ENCODE measurements at places on chromosomes 4 and X.

DNA sequence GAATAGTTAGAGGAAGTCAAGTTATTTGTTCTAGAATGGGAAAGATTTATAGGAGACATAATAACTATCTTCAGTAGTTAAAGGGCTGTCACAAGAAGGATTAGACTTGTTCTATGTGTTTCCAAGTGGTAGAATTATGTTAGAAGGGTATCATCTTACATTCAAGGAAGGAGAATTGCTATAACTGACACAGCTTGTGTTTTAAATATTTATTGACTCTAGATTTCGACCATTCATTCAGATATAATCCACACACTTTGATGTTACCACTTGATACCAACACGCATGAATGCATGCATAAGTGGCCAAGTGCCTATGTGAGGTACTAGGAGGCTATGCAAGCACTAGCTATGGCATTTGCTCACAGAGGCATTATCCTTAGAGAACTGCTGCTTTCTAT, 122.7 kb downstream of the CCNB3 start:
- DNase-seq: no peak

DNA sequence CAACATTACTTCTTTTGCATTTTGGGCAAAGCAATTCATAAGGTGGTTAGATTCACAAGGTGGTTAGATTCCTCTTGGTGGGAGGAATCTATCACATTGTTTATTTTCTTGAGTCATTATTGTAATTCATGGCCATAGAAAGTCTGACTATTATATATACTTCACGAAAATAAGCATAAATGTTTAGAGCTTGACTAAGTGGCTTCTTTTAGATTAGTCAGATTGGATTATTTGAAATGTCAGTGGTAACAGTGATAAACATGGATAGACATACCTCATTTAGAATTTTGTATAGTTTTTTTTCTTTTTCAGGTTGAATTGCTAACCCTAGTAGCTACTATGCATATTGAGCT, 24.9 kb upstream of the DYNLT3 start:
- DNase-seq: no peak

DNA sequence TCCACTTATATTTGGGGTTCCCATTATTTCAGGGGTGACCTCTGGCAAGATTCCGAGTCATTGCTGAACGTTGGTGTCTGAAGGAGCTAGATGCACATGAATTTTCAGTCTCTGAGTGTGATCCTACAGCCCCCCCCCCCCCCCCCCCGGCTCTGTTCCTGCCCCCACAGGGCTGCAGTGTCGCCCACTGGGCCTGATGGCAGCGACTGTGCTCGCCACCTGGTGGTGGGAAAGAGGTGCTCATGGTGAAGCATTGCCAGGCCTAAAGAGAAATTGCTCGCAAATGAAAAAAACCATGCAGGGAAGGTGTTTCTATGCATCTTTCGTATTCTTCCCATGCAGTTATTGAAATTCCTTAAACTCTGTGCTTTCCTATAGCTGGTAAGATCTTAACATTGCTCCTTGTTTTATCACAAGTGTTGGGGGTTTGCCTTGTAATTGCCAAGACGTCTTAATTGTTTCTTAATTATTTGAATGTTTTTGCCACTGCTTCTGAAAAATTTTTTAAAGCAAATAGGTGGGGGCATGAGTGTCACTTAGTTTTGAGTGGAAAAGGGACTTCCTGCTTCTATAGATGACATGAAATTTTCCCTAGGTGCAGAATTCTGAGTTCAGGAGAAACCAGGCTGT, 63.2 kb downstream of the CLDN22 start:
- DNase-seq: peak; percentile 38

GRCh38 chr4:153824501-153824900, 35.6 kb upstream of the SFRP2 start:
- DNase-seq: no peak

GRCh38 chr4:152734015-152734698, 45.4 kb downstream of the TIGD4 start:
- no peak for DNase-seq

GRCh38 chrX:111040377-111041017, 55.5 kb upstream of the PAK3 start:
- no peak for DNase-seq

GRCh38 chr4:93814722-93815121, 13.8 kb upstream of the ATOH1 start:
- no peak for DNase-seq

DNA sequence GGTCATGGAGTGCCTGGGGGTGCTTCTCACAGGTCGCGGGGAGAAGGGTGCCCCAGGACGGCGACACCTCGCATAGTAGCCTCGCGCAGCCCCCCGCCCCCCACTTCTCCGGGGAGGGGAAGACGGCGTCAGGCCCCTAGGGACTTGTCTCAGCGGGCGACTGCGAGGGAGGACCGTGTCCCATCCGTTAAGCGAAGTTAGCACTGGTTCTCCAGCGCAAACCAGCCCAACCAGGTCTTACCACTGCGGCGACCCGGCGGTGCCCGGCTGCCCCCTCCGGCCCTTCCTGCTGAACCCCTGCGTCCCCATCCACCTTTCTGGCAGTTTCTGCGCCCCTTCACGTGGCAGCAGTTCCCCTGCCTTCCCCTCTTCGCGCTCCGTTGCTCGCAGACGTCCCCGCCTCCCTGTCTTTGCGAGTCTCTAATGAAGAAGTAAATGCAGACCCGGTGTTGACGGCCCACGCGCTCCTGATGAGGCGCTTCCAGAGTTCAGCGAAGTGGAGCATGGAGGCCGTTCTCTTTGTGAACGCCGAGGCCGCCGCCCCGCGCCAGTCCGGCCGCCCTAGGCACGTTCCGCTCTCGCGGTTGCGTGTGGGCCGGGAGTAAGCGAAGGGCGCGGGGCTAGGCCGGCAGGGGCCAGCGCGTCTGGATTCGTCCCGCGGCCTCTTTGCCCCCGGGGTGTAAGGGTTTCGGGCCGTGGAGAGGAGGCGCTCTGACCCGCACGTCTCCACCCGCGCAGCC, 3.0 kb downstream of the SLIT2 start:
- DNase-seq: no peak

DNA sequence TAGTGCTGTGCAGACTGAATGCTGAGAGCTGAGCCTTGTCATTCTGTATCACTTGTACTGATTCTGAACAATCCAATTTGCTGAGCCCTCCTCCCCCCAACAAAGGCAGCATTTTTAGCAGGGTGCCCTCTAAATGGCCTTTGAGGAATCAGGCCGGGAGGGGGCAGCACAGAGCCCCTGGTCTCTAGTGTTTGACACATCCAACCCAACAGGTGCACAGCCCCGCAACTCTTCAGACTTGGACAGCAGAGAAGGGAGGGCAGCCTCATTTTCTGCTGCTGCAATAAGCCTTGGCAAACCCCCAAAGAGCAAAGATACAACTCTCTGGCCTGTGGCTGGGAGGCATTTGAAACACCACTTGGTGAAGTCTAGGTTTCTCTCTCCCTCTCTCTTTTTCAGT, 3.4 kb downstream of the ATP1B4 start:
- peak; percentile 46 for DNase-seq

DNA sequence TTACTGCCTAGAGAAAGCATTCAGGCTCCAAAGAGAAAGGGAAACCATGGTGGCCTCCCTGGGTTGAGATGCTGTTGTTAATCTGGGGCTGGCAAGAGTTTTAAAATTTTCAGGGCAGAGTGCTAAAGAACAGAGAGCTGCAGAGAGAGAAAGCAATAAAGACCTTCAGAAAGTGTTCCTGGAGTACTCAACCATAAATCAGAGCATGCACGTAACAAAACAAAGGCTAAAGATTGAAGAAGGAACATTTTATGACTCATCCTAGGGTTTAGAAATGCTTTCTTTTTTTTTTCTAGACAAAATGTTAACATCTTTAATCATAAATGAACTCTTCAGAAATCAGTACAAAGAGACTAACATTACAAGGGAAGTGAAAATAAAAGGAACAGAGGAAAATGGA, 562.3 kb upstream of the NDST4 start:
- no peak for DNase-seq

DNA sequence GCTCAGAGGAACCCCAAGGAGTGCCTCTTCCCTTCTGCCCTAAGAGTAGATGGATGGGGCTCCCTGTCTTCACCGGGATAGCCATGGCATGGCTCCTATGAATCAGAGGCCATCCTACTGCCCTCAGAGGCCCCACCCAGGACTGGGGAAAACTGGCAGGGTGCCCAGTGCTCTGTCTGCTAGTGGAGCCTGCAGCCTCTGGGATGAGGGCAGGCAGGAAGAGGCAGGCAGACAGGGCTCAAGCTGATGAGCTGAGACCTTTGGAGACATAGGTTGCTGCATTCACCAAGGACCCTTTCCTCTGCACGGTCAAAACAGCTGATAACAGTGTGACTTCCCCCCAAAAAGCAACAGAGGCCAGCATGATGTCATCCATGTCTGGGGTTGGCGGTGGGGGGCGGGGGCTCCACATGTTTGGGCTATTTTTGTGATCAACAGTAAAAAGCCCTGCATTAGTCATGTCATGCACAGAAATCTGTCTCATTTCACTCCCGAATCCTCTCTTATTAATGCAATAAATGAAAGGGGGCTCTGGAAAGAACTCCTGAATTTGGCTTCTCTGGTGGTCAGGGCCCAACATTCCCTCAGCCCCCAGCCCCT, 207.6 kb upstream of the MAMLD1 start:
- DNase-seq: no peak

GRCh38 chr4:48896845-48897244, 9.7 kb downstream of the OCIAD2 start:
- no peak for DNase-seq

- DNase-seq: no peak
Observed at GRCh38 chrX:104172788-104173187, 6.5 kb downstream of the FAM199X start.

DNA sequence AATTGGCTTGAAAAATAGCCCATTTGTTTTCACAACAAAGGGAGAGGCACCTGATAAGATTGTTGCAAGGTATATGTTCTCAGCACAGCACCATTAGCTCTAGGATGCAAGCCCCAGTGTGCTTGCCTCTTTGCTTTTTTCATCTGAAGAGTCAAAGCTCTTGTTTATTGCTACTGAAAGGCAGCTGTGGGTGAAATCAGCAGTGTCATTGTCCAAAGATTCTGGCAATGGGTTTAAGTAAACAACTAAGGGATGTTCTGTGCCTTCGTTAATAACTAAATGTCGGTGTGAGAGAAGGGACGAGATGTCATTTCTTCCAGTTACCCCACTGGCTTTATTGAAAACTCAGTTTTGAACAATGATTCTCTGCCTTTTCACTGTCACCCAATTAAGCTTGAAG, 567.7 kb downstream of the KCNIP4 start:
- no peak for DNase-seq

DNA sequence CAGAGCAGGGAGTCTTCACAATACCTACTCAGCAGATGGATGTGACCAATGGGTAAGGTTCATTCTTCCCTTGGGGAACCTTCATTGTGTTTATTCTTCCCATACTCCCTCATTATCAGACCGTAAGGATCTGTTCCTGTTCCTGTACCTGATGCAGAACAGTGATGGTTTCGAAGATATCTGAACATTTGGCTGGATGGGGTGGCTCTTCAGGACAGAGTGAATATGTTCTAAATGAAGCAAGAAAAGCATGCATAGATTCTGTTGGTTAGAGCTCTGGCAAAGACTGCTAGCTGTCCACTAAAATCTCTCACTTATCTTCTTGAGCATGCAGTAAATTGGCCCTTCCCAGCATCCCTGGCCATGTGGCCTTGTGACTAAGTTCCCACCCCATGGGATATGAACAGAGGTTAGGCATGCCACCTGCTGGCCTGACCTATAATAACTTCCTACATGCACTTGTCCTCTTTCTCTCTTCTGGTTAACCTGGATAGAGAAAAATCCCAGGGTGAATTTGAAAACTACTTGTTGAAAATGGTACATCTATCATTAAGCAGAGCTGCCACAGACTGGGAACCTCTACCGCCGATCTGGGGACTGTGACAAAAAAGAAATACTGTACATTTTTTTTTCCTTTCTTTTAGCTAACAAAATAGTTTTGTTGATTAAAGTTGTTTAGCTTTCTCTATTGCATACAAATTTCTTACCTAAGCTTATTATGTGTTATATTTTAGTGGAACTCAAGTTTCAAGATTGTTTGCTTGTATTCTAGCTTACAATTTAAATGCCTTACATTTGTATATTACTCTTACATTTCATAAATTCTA, 60.0 kb upstream of the BANK1 start:
- peak; percentile 30 for DNase-seq

DNA sequence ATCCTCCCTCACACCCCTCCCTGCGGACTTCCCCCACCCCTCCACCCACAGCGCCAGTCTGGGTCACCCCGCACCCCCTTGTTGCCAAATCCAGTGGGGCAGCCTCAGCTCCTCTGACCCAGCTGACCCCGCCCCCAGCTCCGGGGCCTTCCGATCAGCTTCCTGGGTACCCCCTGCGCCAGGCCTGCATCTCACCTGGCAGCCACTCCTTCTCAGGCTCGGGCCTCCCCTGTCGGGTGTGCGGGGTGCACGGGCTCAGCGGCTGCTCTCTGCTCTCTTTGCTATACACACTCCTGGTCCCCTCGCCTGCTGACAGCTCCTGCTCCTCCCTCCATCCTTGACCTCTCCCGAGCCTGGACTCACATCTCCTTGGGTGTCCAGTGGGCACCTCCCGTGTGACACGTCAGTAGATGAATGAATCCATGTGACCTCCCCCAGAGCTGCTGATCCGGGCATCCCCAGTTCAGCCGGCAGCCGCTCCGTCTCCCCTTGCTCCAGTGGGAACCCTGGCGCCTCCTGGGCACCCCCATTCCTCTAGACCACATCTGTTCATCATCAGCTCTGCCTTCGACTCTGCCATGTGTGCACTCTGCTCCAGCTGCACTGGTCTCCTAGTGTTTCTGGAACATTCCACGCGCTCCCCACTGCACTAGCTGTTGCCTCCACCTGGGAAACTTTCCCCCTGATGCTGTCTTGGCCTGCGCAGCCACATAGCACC, 9.9 kb downstream of the CFAP99 start:
- DNase-seq: no peak

DNA sequence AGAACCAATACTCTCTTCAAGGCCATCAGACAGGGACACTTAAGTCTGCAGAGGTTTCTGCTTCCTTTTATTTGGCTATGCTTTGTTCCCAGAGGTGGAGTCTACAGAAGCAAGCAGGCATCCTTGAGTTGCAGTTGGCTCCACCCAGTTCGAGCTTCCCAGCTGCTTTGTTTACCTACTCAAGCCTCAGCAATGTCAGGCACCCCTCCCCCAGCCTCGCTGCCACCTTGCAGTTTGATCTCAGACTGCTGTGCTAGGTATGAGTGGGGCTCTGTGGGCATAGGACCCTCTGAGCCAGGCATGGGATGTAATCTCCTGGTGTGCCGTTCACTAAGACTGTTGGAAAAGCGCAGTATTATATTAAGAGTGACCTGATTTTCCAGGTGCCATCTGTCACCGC, 12.6 kb upstream of the UGT2B15 start:
- DNase-seq: no peak

DNA sequence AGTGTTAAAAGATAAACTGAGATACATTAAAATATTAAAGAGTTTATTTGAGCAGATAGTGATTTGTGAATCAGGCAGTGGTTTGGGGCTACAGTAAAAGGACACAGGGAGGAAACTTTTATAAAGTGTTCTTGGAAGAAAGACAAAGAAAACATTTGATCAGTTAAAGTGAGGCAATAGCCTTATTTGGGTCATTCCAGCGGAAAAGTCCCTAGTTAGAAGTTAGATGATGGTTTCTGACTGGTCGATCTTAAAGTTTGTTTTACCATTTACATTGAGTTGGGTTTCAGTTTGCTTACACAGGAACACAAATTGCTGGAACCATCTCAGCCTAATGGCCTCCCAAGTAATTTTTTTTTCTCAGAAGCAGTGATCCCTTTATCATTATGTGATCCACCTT, 69.7 kb downstream of the PPP1R2C start:
- DNase-seq: no peak
